Activated naive CD8-positive, alpha-beta T cell treated with anti-CD3 and anti-CD28 coated beads, Interleukin-2, amount 10 ng/mL, durations not matched to agents 7 days and 5 days (primary cell): ENCODE measurements at places on chromosomes 1 and 21.

- no peak for DNase-seq
- H3K27me3 ChIP-seq: peaks cover 5% of the 10 kb centered on the region
- no peak overlapping the region for H3K4me3 ChIP-seq
- H3K27ac ChIP-seq: no peak overlapping the region
- no peaks in the 10 kb centered on the region for H3K4me1 ChIP-seq
- H3K36me3 ChIP-seq: no peaks in the 10 kb centered on the region
Measured at GRCh38 chr1:232690285-232690935, 60.5 kb upstream of the SIPA1L2 start.

- DNase-seq: no peak
- H3K27ac ChIP-seq: no peak overlapping the region
- no peaks in the 10 kb centered on the region for H3K4me1 ChIP-seq
- no peaks in the 10 kb centered on the region for H3K36me3 ChIP-seq
- H3K4me3 ChIP-seq: no peak overlapping the region
Measured at GRCh38 chr1:25184001-25184762, 48.1 kb downstream of the SYF2 start.

GRCh38 chr21:16563795-16564194, 834.0 kb downstream of the USP25 start:
- no peaks in the 10 kb centered on the region for H3K4me1 ChIP-seq
- H3K36me3 ChIP-seq: no peaks in the 10 kb centered on the region
- H3K4me3 ChIP-seq: no peak overlapping the region
- DNase-seq: no peak

DNA sequence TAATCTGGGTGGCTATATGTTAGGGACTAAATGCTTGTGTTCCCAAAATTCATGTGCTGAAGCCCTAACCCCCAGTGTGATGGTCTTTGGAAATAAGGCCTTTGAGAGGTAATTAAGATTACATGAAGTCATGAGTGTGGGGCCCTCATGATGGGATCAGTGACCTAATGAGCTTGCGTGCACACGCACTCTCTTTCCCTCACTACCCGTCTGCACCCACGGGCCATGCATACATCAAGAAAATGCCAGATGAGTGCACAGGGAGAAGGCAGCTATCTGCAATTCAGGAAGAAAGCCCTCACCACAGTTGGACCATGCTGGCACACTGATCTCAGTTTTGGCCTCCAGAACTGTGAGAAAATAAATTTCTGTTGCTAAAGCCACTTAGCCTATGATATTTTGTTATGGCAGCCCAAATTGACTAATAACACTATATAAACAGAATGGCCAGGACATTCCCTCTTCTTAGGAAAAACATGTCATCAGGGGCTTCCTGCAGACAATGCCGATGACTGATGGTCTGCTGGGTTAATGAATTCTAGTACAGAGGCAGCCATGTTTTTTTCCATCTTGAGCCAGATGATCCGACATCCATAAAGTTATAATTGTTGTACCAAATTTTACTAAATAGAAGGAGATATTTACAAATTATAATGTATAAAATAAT, 18.1 kb upstream of the MYOG start:
- no peak overlapping the region for H3K4me3 ChIP-seq
- no peaks in the 10 kb centered on the region for H3K4me1 ChIP-seq
- DNase-seq: no peak
- no peaks in the 10 kb centered on the region for H3K36me3 ChIP-seq

- no peak overlapping the region for H3K27ac ChIP-seq
- DNase-seq: no peak
- no peaks in the 10 kb centered on the region for H3K4me1 ChIP-seq
- H3K4me3 ChIP-seq: no peak overlapping the region
Measured at GRCh38 chr1:230825761-230826160, 42.6 kb downstream of the C1orf198 start.

- no peak overlapping the region for H3K27ac ChIP-seq
- H3K27me3 ChIP-seq: peaks cover 12% of the 10 kb centered on the region
- no peak overlapping the region for H3K4me3 ChIP-seq
- no peaks in the 10 kb centered on the region for H3K36me3 ChIP-seq
Measured at GRCh38 chr1:87851490-87851889, 522.8 kb downstream of the LMO4 start.

GRCh38 chr1:24995140-24995539, 65.1 kb upstream of the RUNX3 start:
- H3K4me1 ChIP-seq: peaks cover 92% of the 10 kb centered on the region
- DNase-seq: no peak
- H3K27ac ChIP-seq: peak overlapping the region; percentile 98
- H3K36me3 ChIP-seq: peaks cover 11% of the 10 kb centered on the region
- peak overlapping the region; percentile 22 for H3K4me3 ChIP-seq
- no peaks in the 10 kb centered on the region for H3K27me3 ChIP-seq

DNA sequence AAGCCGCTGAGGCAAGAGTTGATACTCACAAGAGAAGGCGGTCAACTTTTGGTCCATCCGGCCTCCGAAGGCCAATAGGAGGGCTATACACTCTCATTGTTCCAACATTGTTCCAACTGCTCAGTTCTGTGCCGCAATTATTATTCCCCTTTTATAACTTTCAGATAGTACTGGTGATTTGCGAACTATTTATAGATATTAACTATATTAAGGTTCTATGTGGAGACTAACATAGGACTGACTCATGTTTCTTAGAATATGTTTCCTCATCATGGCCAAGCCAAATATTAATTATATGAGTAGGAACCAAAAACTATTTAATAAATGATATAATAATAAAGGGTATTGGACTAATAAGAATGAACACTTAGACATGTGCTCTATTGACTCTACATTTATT, 96.7 kb upstream of the LBR start:
- no peaks in the 10 kb centered on the region for H3K4me1 ChIP-seq
- peaks cover 8% of the 10 kb centered on the region for H3K27me3 ChIP-seq
- no peak overlapping the region for H3K27ac ChIP-seq
- DNase-seq: no peak
- no peaks in the 10 kb centered on the region for H3K36me3 ChIP-seq

- DNase-seq: no peak
- no peak overlapping the region for H3K27ac ChIP-seq
- H3K4me3 ChIP-seq: no peak overlapping the region
- no peaks in the 10 kb centered on the region for H3K4me1 ChIP-seq
- H3K36me3 ChIP-seq: no peaks in the 10 kb centered on the region
Measured at GRCh38 chr1:190759807-190760206, 282.1 kb upstream of the BRINP3 start.
